ENCODE measurements at places on chromosomes 5 and 9.

DNA sequence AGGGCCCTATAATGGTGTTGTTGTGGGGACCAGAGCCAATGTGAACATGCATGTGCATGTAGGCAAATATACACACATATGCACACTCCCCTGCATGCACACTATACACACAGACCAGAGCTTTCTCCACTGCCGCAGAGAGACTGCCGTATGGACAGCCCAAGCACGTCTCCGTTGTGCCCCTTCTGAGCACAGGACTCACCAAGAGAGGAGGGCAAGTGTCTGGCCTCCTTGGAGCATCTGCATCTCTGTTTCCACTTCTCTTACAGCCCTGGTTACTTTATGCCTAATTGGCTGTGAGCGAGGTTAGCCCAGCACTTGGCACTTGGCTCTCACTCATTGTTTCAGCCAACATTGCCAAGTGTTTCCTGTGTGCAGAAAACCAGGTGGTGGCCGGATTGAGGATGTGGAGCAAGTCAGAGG is 30.4 kb downstream of the CSF2 start:
- no peak for DNase-seq

GRCh38 chr5:142641711-142642110 is 44.2 kb downstream of the FGF1 start:
- no peak for DNase-seq

- peak; percentile 57 for DNase-seq
These were observed 423.8 kb downstream of the SPOCK1 start for GRCh38 chr5:137075163-137075970.

GRCh38 chr9:110440796-110441195 is 103.1 kb upstream of the TXNDC8 start:
- DNase-seq, result no peak

GRCh38 chr5:101997235-101997634 is 298.8 kb downstream of the SLCO4C1 start:
- no peak for DNase-seq

GRCh38 chr9:21583628-21584377 is 101.7 kb upstream of the IFNE start:
- DNase-seq, result no peak

DNA sequence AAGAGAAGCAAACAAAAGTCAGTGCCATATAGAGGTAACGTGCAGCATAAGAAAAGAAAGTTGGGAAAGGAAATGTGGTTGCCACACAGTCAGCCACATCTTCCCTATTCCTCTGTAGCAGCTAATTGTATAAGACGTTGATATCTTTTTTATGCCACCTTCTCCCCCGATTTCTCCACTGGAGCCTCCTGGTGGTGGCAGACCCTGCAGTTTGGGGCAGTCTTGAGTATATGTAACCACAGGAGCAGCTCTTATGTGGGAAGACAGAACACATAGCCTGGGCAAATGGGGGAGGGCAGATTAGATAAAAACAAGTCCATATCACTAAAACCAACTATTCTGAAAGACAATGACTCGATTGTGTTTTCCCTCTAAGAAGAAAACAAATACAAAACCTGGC is 99.7 kb downstream of the PLCXD3 start:
- no peak for DNase-seq

- DNase-seq, result peak; percentile 45
These were observed 53.0 kb upstream of the RETREG1 start for GRCh38 chr5:16669776-16670175.

GRCh38 chr5:59466271-59466670 is 427.3 kb downstream of the PDE4D start:
- no peak for DNase-seq

- DNase-seq, result no peak
These were observed 37.5 kb downstream of the CTNNA1 start for GRCh38 chr5:138790684-138791083.

DNA sequence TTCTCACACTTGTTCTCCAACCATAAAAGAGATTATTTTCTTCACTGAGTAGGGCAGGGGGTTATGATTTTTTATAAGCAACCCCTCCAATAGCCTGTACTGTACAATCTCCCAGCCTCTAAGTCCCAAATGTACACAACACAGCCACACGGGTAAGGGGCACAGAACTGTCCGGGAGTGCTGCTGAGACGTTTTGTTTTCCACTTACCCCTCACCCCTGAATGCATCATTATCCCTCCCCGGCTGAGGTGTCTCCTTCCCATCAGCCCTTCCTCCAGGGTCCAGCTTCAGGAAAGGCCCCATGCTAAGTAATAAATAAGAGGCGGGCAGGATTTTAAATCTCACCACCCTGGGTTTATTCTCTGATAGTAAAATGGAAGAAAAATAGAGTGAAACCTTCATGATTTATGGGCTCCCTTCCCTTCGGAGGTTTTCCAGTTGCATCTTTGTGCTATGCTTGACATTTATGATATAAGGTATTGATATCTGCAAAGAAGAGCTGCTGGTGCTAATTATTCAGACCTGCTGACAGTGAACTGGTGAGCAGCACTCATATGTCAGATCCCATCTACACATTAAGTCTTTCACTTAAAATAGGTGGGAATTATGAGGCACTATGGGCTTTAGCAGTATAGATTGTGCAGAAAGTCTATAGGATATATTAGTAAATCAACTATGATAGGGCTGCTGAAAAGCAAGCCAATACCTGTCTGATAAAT is 67.2 kb upstream of the MEGF10 start:
- DNase-seq, result no peak

- peak; percentile 77 for DNase-seq
These were observed 12.5 kb upstream of the CTSL start for GRCh38 chr9:87713278-87713987.

GRCh38 chr5:10153394-10153793 is 96.3 kb downstream of the ATPSCKMT start:
- DNase-seq, result no peak

GRCh38 chr9:134369416-134370212 is 43.4 kb downstream of the RXRA start:
- no peak for DNase-seq

GRCh38 chr9:137222190-137223077 is at the start of gene RNF208:
RNF208 (minus strand) TSS chr9:137222240; CDS start chr9:137221212, 1,028 bp downstream.
- peak; percentile 66 for DNase-seq

- DNase-seq, result peak; percentile 67
These were observed 195.5 kb downstream of the MEF2C start for GRCh38 chr5:88687373-88687911.

DNA sequence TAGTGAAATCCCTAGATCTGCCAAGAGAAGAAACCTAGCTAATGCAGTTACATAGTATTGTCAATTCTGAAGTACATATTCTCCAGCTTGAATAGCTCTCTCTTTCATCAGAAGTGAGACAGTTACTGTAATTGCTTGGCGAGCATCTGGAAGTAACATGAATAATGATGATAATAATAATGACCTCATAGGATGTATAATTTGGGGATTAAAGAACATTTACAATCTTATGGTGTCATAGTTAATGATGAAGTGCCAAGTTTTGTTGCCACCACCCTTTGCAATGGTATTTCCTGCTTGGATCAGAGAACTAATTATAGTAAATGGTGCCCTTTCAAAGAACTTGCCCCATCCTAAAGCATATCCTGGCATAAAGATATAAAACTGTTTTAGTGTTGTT is 201.4 kb downstream of the ADAMTSL1 start:
- no peak for DNase-seq
